ENCODE measurements at places on chromosomes 5 and 9. TPM values are rescaled to one million over a fixed set of nuclear protein-coding genes. Genes with fewer than 3 reads are reported as not detected.

DNA sequence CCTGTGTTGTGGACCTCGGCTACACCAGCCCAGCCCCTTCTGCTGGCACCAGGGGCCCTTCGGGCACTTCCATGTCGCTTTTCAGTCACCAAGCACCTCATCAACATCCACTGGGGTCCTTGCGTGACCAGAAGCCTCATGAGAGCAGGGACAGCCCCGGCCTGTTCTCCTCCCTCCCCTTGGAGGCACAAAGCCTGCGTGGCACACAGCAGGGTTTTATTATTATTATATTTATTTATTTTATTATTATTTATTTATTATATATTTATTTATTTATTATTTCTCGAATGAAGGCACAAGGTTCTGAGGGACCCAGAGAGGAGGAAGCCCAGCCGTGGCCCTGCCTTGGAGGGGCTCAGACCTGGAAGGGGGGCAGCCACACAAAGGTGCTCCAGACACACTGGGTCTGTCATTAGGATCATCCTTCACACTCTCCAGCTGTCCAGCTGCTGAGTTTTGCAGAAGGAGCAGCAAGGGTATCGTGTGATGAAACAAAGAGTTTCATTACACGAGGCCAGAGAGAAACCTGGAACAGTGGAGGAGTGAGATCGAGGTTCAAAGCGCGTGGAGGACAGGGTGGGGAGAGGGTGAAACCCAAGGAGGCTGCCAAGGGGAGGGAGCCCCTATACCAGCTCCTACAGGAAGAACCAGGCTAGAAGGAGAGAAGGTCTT is 5.2 kb downstream of the VAV2 start:
- no peak for DNase-seq

DNA sequence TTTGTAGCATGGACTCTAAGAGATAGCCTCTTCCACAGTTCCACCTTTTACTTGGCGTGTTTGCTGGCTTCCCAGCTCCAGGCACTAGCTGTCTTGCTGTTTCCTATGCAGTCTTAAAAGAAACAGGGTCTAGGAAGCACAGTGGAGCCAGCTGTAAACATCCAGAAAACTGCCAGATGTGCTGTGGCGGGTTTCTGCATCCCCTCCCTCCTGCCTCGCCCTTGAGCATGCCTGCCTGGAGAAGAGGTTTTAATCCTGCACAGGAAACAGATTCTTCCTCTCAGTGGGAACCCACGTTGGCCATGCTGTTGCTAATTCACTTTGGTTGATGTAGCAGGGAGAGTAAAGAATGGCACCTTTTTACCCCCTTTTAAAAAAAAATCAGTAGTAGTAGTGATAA is 121.3 kb downstream of the RPS23 start:
- DNase-seq = no peak

DNA sequence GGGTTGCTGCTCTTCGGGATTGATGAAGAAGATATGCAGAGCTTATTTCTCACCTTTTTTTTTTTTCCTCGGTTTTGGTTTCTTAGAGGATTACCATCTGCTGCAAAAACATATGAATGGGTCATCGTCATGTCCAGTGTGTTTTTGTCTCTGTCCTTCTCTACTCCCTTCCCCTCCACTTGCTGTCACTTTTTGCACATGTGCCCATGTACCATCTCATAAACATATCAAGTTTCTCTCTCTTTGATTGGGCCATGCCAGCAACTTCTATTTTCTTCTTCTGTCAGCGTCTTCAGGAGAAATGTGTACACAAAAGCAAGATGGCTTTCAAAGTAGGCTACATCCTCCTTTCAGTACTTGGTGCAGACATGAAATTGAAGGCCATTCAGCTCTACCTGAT is 57.1 kb downstream of the ZNF462 start:
- DNase-seq = no peak

DNA sequence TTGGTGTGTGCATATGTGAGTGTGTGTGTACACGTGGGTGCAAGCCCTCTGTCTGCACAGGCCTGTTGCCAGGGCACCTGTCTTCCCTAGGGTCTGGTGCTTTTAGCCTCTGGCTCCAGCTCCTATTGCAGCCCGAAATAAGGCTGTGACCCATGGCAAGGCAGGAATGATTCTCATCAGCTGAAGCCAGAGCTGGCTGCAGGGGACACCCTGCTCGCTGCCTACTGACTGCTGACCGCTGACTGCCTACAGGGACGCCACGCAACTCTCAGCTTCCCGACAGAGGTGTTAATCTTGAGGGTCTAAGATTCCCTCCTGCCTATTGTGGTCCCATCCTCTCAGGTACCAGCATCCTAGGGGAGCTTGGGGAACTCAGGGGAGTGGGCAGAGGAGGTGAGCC is at the start of gene MYOZ3:
Gene MYOZ3, plus strand, starts transcription at position 166 of the 400 bp plus-strand sequence. CDS start 1,691 bp downstream, outside the sequence.
- no peak for DNase-seq

The SPINK6 gene
- not detected for total RNA-seq

The ADAMTS6 gene
- 1.4 TPM for total RNA-seq

GRCh38 chr5:62256161-62257019 is 49.6 kb upstream of the KIF2A start:
- DNase-seq = peak; percentile 14

The BTNL8 gene
- 0.18 TPM for total RNA-seq

The SLC34A1 gene
- total RNA-seq = not detected

The P4HA2 gene
- total RNA-seq = 44.9 TPM

The SV2C gene
- 0.32 TPM for total RNA-seq

DNA sequence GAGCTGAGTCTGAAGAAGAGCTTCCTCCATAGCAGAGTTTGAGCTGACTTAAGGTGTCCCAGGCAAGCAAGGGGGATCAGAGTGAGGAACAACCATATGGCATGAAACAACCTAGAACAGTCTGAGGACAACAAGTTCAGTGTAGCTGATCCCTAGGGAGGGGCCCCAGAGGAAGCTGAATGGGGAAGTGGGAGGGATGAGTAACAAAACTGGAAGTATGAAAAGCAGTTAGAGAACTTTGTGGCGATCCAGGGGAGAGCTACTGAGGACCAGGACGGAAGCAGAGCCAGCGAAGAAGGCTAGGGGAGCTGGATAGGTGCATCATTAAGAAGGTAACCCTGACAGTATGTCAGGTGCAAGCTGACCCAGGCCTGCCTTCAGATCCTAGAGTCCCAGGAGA is 580.8 kb downstream of the BNC2 start:
- no peak for DNase-seq

DNA sequence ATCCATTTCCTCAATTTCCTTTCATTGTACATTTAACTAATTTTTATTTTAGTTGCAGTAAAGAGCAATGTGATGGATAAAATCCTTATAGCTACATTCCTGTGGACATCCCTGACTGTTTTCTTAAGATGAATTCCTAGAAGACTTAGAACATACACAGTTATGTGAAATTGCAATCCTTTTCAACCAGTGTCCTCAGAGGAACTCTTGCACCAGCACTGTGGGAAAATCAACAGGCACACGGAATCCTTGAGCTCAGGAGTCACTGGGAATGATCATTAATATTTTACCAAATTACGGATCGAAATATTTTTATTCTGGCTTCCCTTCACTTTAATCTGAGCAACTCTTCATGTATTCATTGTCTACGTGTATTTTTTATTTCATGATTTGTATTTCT is 901.9 kb upstream of the WWC1 start:
- no peak for DNase-seq

DNA sequence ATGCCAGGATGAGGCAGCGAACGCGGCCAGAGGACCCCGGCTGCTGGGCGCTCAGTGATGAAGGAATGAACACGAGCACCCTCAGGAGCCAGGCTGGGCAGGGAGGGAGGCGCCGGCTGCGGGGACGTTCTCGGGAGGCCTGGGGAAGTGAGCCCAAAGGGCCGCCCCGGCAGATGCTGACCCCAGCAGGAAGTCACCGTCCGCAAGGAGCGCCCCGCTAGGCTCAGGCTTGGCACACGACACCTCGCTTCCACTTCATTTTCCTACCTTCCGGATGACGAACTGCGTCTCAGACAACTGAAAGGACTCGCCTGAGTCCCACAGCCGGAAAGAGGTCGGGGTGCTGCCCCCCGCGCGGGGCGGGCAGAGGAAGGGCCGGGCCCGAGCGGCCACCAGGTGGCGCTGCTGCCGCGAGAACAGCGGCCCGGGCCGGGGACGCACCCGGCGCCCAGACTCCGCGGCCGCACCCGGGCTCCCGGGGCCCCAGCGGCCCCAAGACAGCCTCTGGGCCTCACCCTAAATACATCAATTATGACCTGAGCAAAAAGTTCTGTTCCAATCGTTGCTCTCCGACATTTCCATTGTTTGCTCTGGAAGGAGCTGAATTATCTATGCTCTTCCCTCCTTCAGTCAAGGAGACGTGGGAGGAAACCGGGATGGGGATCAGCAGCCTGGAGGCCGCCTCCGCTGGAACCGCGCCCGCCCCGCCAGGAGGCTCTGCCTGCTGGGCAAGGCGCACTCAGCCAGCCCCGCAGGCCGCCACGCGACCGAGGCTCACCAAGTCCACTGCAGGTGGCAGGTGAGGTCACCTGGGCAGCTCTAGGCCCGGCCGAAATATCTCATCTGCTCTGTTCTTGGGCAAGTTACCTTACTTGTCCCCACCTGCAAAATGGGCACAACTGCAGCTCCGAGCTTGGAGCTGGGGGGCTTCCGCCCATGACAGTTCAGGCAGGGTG is 107.0 kb downstream of the ZNF354C start:
- DNase-seq = peak; percentile 36

- no peak for DNase-seq
These were observed 235.2 kb downstream of the NR3C1 start for GRCh38 chr5:143168171-143168741.

The CD72 gene
- 11.3 TPM for total RNA-seq

The FOXD4L6 gene
- total RNA-seq = 0.18 TPM

DNA sequence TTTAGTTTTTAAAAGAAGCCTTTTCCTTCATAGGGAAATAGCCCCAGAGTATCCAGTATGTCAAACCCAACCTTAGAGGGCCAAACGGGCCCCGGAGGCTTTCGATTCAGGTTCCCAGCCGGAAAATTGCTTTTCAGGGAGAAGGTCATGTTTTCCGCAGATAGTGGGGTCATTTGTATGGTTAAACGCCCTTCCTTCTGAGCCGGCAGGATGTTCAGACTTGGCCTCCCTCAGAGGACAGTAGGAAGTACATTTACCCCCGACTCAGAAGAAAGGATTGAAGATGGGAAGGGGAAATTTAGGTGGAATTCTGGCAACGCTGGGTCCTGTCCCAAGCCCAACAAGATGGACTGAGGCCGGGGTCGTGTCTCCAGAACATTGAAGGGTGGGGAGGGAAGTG is 195.2 kb downstream of the AOPEP start:
- DNase-seq = no peak

DNA sequence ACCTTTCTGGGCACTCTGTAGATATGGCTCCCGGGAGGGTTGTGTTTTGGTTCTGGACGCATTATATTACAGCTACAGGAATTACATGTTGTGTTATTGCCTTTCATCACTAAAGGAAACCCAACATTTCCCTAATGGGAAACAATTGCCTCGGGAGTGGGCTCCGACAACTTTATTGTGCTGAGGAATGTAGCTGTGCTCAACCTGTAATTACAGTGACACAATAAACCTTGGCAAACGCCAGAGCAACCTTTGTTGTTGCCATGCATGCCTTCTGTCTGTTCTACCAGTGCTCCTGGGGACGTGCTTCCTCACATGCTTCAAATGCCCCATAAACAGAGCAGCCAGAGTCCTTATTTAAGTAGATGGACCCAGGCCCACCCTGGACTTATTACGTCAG is 182.4 kb downstream of the DIRAS2 start:
- DNase-seq = no peak

GRCh38 chr5:64566310-64566916 is 60.6 kb downstream of the RGS7BP start:
- no peak for DNase-seq

DNA sequence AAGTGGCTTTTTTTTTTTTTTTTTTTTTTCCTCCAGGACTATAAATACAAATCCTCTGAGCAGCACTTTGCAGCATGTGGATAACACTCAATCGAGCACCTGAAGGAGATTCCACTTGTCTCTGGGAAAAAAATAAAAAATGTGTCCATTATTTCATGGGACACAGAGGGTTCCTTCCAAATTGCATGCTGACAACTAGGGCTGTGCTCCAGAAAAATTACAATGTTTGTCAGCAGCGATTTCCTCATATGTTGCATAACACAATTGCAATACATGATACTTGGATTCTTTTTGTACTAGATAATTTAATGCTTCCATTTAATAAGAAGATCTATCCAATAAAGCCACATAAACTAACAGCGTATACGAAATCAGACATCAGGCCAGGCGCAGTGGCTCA is 84.4 kb downstream of the CDH18 start:
- no peak for DNase-seq

DNA sequence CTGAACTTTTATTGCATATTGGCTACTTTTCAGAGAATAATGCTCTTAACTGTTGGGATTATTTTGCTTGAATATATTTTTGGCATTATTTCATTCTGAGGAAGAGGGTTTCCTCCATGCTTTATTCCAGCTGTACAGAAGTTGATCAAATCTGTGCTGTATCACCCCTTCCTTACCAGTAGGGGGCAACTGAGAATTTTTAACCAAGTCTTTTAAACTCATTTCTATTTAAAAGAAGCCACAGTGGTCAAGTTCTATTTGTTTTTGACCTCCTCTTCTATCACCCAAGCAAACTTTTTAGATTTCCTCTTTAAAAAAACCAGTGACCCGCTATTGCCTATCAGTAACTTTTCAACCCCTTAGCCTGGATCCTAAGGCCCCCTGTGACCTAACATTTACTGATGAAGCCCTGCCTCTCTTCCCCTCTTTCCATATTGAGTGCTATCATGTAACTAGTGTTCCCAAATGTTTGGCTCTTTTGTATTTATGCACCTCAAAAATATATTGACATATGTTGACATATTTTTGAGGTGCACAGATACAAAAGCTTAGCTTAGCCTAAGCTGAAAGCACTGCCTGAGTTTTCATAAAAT is 80.6 kb downstream of the FBXO4 start:
- DNase-seq = no peak
